Caco-2 (cell line): ENCODE measurements at places on chromosomes 12 and 14. TPM values are rescaled to one million over a fixed set of nuclear protein-coding genes. Genes with fewer than 3 reads are reported as not detected.

APOLD1 gene
- total RNA-seq, result 4.1 and 4.7 TPM in 2 replicates

WSCD2 gene
- total RNA-seq, result not detected in 2 replicates

TEX52 gene
- total RNA-seq, result 0.34 TPM in 1 of 2 replicates, not detected in the other

LYSET gene
- 17.3 and 17.4 TPM in 2 replicates for total RNA-seq

PLCZ1 gene
- total RNA-seq, result not detected in 2 replicates

PNP gene
- 59.1 and 67.2 TPM in 2 replicates for total RNA-seq

POTEM gene
- not detected in 2 replicates for total RNA-seq

KCNMB4 gene
- 0.23 TPM in 1 of 2 replicates, not detected in the other for total RNA-seq

EVL gene
- total RNA-seq, result 14.2 and 16.4 TPM in 2 replicates
